Activated T-helper 9 cell treated with anti-CD3 and anti-CD28 coated beads, Interleukin-2, amount 50 U/mL, for 16 hours (primary cell): ENCODE measurements at places on chromosomes 2 and 18.

DNA sequence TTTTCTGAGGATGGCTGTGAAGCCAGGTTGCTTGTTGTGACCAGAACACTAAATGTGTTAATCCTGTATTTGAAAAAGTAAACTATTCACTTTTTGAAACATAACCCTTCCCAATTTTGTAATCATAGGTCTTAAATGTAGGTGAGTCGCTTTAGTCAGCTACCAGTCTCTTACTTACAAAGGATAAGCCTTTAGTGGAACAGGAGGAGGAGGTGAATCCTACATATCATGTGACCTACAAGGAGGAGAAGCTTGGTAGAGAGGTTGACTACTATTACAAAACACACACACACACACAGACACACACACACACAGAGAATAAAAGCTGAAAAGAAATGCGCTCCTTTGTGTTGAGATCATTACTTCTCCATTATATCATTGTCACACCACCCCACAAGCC, 59.9 kb upstream of the SPAG16 start:
- no peak for DNase-seq

DNA sequence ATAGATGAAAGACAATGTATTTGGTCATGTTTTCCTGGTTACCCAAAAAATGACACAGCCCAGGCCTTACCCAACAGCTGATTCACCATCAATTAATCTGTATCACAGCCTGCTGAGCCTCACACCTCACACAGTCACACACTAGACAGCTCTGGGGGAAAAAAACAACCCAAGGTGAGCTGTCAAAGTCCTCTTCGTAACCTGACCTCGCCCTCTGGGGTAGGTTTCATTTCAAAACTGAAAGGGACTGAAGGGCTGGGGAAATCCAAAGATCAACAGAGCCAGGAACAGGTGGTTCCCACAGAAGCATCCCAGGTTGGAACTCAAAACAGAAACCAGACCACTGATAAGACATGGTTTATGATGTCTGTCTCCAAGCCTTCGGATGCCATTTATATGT, 18.2 kb upstream of the PCBP1 start:
- peak; percentile 57 for DNase-seq

GRCh38 chr18:36360256-36360909, 62.9 kb downstream of the FHOD3 start:
- no peak for DNase-seq

DNA sequence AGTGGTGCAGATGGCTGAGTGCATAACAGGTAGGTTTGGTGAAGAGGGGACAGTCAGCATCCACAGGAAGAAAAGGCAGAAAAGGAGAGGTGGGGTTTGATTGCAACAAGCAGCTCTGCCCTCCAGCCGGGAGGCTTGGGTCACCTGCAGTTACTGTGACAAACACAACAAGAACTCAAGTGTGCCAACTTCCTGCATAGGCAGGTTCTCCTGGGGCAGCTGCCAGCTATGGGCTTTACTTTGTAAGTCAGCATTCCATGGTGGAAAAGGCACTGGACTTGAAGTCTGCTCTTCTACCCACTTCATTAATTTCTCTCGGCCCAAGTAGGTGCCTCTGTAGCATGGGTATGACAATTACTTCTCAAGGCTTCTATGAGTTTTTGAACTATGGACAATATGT, 98.9 kb downstream of the MYT1L start:
- no peak for DNase-seq

GRCh38 chr2:49167131-49167530, 12.8 kb upstream of the FSHR start:
- DNase-seq = no peak

DNA sequence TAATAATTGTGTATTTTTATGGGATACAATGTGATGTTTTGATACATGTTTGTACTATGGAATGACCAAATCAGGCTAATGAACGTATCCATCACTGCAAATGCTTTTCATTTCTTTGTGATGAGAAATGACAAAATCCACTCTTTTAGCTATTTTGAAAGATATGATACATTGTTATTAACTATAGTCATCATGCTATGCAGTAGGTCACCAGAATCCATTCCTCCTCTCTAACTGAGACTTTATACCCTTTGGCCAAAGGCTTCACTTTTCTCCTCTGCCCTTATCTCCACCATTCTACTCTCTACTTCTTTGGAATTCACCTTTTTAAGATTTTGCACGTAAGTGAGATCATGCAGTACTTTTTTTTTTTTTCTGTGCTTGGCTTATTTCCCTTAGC, 44.5 kb upstream of the TMEM17 start:
- no peak for DNase-seq

DNA sequence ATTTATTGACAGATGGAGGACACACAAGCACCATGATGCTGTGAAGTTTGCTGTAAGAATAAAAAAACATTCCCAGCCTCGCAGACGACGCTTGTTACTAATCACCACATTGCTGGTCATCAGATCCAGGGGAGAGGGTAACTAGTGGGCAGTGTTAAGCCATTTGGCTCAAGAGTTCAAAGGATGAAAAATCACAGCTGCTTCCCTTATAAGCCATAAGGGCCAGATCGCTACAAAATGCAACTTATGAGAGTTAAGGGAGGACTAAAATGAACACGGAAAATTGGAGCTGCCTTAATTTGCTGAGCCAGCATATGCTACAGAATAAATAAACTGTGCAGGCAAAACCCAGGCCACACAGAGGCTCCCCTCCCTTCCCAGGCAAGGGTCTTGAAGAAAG, 522.6 kb downstream of the TDRD15 start:
- DNase-seq = no peak

DNA sequence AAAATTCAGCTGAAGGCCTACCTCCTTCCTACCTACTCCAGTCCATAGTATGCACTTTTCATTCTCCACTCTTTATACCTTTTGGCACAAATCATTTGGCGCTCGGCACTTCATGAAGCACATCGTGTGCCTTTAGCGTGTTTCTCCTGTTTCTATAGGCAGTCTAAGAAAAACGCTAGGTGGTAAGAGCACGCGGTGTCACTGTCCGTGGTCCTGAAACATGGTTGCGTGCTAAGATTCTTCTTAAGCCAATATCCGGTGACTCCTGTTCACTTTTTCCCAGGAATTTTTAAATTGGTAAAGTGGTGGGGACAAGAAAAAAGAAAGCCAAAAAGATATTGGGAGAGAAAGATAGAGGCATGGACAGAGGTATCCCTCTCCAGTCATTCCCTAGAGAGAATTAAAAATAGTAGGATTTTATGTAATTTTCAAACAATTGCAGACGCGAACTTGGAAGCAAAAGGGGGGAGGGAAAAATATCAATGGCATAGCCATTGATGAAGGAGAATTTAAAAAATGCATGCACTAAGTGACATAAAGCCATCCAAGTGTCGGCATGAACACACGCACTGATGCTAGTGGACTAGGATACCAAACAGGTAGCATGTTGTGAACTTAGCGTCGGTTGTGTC, 1.4 kb upstream of the CTNNA2 start:
- no peak for DNase-seq

DNA sequence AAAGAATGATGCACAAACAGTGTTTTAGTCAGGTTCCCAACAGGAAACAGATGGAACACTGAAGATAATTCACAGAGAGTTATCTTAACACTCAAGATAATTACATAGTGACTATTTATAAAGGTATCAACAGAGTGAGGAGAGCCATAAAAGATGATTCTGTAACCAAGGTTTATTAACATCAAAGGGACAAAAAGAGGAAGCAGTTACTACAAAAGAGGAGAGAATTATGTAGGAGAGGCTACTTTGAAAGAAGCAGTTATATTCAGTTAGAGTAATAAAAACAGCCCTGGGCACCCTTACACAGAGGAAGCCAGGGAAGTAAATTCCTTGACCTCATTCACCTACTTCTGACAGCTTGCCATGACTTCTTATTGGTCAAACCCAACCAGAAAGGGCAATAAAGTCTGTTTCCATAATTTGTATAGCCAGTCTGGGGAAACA, 326.5 kb upstream of the SLC39A10 start:
- no peak for DNase-seq

DNA sequence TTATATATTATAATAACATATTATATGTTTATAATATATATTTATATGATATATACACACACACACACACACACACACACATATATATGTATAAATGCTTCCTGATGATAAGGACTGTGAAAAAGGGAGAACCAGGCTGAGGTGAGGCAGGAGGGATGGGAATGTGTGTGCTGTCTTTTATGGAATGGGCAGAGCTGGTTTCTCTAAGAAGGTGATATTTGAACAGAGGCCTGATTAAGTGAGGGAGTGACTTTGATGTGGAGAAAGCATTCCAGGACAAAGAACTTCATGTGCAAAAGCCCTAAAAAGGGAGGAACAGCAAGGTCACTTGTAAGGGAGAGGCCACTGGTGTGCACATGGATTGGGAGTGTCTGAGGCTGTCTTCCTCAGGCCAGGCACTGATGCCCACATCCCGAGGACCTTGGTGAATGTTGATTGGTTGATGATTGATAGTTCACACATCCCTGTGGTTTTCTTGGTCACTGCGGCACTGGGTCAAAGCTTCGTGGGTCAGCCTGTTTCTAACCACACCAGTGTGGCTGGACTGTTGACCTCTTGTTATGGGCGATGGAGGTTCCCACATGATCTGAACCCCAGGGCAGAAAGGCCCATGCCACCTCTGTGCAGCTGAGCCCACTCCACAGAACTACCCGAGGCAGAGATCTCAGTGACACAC, 196.9 kb downstream of the MYCN start:
- DNase-seq = no peak

DNA sequence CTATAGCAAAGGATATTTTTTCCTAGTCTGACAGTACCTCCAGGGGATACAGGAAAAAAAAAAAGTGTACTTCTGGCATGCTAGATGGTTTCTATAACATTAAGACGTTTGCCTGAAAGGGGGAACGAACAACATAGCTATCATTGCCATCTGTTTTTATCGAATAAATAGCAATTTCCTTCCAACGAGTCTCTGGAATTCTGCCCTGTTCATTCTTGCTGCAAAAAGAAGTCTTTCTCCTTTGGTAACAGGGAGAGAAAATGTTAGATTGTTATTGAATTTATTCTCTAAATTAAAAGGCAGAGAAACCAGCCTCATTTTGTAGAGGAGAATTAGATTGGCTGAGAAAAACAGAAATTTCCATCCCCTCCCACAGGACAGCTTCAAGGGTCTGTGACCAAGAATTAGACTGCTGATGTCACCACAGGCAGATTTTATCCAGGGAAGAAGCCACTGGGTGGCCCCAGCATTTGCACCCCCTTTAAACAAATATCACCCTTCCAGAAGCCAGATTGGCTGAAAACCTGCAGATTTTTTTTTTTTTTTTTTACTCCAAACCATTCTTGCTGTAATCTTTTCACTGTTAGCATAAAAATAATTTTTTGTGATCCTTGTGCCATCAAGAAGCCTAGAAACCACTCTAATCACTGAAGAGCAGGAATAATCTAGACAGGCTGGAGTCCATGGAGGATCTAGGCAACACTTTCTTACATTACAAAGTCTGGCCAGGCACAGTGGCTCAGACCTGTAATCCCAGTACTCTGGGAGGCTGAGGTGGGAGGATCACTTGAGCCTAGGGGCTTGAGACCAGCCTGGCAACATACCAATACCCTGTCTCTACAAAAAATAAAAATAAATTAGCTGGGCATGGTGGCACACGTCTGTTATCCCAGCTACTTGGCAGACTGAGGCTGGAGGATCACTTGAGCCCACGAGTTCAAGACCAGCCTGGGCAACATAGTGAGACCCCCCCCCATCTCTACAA, 12.0 kb downstream of the WDFY1 start:
- no peak for DNase-seq

DNA sequence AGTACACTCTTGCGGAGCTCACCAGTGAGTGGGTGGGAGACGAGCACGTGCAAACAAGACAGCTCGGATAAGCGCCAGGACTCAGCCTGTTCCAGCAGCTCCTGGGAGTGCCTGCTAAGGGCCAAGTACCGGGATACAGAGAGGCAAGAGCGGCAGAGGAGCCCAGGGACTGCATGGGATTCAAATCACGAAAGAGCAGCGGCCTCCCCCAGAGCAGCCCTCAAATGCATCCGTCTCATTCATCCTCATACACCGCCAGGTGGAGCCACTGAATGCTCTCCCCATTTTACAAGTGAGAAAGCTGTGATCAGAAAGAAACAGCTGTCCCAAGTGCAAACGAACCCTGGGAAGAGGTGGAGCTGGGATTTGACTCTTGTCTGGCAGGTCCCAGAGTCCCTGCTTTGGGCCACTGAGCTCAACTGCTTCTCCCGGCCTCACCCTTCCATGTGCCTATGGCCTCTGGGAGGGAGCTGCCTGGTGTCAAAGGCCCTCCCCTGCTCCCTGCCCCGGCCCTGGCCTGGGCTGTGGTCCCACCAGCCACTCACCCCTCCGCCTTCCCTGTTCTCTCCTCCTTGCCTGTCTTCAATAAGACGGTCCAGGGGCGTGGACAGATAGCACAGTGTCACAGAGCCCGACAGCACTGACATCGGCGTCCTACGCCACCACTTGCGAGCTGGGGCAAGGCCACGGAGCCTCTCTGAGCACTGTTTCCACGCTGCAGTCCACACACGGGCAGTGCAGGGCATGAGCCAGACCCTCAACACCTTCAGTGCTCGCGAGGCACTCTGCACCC, 72.8 kb upstream of the TAF1B start:
- DNase-seq = peak; percentile 42
